ENCODE measurements at places on chromosomes 2 and 18. TPM values are rescaled to one million over a fixed set of nuclear protein-coding genes. Genes with fewer than 3 reads are reported as not detected.

Gene RMDN2
- 2.7 TPM for total RNA-seq

Gene UGT1A3
- total RNA-seq, result not detected

Gene GAL3ST2
- total RNA-seq, result 1.5 TPM

Gene PKP4
- total RNA-seq, result 92.3 TPM

Gene CHN1
- total RNA-seq, result 30.2 TPM

Gene LIMS3
- 0.31 TPM for total RNA-seq
